NCI-H1092 treated with DMSO at 0.1 percent for 48 hours (cell line): ENCODE measurements at places on chromosomes 3 and 15.

DNA sequence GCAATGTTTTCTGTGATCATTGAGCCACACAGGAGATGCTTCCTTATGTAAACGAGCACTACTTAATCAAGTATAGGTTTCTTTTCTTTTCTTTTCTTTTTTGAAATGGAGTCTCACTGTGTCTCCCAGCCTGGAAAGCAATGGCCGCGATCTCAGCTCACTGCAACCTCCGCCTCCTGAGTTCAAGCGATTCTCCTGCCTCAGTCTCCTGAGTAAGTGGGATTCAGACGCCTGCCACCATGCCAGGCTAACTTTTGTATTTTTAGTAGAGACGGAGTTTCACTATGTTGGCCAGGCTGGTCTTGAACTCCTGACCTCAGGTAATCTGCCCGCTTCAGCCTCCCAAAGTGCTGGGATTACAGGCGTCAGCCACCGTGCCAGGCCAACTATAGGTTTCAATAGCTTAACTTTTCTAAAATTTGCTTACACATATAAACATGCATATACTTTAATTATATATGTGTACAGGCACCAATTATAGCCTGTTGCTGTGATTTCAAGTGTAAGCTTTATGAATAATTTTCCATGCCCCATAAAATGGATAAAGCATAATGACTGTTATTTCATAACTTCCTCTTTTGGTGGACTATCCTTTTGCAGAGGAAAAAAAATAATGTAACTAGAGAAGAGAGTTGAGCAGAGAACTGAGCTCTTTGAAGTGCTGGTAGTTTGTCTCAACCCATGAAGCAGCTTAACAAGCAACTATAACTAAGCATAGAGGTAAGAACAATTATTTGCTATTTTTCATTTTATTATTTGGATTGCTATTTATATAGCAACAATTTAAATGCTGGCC is 24.8 kb upstream of the MBNL1 start:
- DNase-seq: no peak

- DNase-seq: no peak
These were observed 922 bp downstream of the IL17RC start for GRCh38 chr3:9917820-9918219.

- no peak for DNase-seq
These were observed 6.0 kb downstream of the IL1RAP start for GRCh38 chr3:190519886-190520285.

DNA sequence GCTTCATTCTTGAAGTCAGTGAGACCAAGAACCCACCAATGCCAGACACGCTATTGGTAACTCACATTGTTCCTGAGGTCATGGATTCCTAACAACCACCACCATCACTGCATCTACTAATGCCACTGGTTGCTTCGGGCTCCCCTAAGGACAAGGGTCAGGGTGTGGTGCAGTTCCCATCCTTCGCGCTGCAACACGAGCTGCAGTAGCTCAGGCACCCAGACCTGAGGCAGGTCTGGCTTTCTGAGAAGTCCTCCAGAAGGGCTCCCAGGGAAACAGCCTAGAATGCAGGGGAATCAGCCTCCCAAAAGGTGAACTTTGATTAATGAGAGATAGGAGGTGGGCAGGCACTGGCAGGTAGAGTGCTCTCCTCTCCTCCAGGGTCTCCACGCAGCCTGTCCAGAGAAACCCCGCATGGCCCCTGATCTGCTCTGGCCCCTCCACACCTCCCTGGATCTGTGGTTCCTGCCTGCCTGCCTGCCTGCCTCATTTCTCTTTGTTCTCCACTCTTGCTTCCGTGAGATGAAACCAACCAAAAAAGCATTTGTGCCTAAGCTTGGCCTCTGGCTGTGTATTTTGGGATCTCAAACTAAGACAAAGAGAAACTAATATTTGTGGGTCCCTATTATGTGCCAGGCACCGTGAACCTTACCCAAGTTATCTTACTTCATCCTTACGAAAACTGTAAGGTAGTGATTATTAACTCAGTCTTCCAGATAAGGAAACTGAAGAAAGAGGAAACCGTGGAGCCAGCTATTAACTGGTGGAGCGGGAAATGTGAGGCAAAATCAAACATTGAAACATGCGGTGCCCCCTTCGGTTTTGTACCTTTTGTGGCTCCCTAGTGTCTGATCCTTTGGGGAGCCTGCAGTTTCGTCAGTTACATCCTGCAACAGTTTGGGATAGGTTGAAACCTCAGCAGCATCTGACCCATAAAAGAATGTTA is 43.9 kb upstream of the USP3 start:
- DNase-seq: no peak

GRCh38 chr15:52369030-52369429 is 73.4 kb upstream of the MYO5C start:
- DNase-seq: no peak

DNA sequence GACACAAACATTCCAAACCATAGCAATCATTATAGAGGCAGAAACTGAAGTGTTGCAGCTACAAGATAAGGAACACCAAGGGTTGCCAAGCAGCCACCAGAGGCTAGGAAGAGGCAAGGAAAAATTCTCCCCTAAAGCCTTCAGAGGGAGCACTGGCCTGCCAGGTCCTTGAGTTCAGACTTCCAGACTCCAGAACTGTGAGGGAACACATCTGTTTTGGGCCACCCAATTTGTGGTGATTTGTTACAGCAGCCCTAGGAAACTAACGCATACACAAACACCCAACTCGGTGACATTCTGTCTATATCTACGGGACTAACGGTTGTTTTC is 54.6 kb downstream of the MB21D2 start:
- DNase-seq: no peak

DNA sequence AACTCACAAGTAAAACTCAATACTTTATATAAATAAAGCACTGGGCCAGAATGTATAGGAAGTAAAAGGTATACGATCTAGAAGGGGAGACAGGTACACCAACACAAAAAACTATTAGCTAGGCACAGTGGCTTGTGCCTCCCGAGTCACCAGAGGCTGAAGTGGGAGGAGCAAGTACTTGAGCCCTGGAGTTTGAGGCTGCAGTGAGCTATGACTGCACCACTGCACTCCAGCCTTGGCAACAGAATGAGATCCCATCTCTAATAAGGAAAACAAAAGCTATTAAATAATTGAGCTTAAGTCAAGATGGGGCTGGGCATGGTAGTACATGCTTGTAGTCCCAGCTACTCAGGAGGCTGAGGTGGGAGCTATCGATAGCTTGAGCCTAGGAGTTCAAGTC is 17.0 kb downstream of the PIK3CB start:
- no peak for DNase-seq

DNA sequence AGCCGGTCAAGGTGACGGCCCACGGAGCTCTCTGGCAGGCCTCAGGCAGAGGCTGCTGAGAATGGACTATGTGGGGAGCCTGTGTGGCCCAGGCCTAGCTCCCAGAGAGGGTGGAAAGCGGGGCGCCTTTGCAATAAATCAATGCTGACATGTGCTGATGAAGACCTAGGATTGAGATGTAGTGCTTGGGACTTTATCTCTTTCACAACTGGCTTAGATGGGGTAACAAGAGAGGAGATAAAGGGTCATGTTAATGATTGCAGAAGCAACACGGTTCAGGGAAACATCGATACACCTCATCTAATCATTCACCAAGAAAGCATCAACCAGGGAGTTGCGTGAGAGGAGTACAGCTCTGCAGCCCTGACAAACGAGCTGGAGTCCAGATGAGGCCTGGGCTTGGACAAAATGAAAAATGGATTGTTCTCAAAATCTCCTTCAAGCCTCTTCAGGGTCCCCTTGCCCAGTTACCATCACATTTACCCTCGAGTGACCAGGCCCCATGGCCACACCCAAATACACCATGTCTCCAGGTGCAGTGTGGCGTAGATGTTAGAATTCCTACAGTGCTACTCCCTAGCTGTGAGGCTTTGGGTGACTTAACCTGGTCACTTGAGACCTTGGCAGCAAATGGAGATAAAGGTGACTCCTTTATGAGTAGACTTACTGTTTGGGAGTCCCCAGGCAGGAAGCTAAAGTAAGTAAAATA is 146.4 kb upstream of the LIPC start:
- no peak for DNase-seq

- DNase-seq: no peak
These were observed 25.0 kb downstream of the MAP6D1 start for GRCh38 chr3:183800243-183800863.

DNA sequence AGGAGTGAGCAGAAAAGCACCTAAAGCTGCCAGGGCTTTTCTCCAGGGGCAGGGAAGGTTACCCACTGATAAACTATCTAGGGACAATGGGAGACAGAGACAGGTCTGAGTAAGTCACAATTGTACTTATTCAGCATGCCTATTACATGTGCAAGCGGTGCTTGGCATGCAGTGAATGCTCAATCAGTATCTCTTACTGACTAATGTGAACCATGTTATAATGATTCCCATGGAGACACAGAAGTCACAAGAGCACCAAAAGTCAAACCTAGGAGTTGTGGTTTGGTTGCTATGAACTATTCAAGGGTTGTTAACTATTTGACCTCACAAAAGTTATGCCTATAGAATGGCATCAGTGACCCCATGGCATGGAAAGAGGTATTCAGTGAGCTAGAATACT is 50.0 kb upstream of the RASGRP1 start:
- DNase-seq: no peak

GRCh38 chr15:36519067-36519466 is 60.4 kb upstream of the CDIN1 start:
- DNase-seq: no peak

DNA sequence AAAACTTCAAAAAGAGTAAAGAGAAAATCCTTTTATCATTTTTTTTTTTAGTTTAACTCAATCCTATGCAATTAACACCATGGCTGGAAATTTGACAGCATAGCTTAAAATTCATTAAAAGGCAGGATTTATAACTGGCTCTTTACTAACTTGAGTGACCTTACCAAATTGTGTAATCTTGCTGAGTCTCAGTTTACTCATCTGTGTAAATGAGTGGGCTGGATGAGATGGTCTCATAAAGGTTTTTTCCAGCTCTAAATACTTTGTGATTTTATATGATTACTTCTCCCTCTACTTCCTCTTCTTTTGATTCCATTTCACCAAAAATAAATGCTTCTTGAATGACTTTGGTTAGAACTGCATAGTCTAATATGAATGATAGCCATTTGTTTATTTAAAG is 234.9 kb upstream of the SATB1 start:
- DNase-seq: no peak

- peak; percentile 51 for DNase-seq
These were observed 35.2 kb downstream of the SLC6A20 start for GRCh38 chr3:45760878-45761711.

DNA sequence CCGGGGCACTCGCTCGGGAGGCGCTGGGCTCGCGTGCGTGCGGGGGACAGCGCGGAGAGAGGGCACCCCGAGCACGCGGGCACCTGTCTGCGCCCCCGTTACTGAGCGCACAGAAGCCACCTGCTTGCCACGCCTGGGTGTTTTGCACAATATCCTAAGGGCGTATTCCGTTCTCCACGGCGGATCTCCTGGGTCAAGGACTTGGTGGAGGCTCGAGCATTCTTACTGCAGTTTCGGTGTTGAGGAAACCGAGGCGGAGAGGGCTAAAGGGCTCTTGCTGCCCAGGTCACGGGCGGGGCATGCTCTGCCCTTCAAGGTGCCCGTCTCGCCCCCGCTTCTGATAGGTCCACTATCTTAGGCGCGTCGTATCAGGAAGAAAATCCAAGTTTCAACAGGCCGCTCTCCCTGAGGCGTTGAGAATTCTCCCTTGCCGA is 526 bp downstream of the GPD1L start:
- no peak for DNase-seq

DNA sequence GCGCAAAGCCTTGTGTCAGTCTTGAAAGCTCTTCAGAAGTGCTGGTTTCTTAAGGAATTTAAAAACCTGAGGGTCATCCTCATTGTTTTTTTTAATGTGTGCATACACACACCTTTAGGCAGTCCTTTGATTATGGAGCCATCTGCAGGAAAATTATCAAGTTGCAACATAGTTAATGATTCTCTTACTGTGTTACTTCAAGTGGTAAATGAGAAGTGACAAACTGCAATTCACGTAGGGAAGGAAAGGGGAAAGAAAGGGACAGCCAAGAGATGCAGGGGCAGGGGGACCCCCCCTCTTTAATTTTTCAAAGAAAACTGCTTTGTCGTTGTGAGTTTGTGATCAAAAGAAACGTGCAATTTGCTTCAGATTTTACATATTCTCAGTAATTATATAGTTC is 162.4 kb upstream of the CGNL1 start:
- peak; percentile 57 for DNase-seq

GRCh38 chr15:77646104-77646694 is 13.5 kb upstream of the LINGO1 start:
- DNase-seq: no peak

DNA sequence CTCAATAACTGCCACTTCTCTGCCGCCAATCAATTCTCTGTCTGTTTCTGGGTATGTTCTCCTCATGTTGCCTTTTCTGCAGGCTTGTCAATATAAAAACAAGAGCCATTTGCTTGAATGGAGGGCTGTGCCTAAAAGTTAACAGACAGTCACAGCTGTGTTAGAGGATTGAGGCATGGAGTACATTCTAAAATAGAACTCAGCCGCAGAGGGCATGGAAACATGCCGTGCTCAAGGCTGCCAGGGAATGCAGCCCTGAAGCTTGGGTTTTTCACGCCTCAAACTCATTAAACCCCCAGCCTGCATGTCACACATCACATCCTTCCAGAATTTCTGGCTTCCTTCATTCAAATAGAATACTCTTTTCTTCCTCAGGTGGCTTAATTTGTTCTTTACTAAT is 166.6 kb downstream of the TPRG1 start:
- no peak for DNase-seq

DNA sequence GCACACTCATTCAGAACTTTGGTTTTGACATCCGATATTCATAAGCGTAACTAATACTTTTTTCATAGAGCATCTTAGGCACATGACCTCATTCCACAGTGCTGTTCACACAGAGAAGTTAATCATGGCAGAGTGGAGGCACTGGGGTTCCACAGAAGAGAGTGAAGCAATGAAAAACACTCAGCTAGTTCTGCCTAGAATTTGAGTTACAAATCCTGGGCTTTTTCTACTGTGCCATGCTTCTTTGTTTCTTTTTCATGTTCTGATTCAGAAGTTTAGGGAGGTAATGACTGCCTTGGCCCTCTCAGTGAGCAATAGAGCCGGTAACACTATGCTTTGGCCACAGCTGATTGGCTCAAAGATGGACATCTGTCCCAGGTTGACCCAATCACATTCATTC is 176.1 kb upstream of the MITF start:
- DNase-seq: no peak

- DNase-seq: no peak
These were observed 343.9 kb downstream of the ARRDC4 start for GRCh38 chr15:98304371-98304770.

- no peak for DNase-seq
These were observed 149.3 kb upstream of the SLC2A2 start for GRCh38 chr3:171175741-171176234.

- DNase-seq: no peak
These were observed 72.1 kb upstream of the ROPN1 start for GRCh38 chr3:124064050-124064449.
